ENCODE measurements at places on chromosomes 4 and X.

DNA sequence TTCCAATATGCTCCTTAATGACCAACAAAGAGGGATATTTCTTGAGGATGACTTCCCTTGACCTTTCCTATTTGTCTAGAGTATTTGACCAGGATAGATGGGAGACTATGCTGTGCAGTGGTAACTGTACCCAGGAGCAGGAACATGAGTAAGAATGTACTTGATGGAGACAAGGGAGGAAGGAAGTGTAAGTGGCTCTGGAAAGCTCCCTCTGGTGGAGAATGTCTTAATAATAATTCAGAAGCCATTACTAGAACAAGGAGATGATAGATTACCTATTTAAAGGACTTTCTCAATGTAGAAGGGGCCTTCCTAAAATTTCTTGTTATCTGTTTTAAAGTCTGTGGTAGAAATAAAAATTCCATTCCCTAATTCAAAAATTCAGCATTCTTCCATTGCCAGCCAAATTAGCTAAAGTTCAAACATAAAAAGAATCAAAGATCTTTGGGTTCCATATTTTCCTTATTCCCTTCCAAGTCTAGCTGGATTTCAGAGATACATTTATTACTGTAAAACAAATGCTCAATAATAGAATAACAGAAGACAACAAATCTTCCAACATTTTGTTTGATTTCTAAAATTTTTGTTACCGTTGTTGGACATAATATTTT lies 83.8 kb downstream of the GRID2 start:
- DNase-seq = no peak

- DNase-seq = no peak
These were observed 578 bp upstream of the SEL1L3 start for GRCh38 chr4:25863347-25863784.

- DNase-seq = no peak
These were observed 24.8 kb downstream of the CDKN2AIP start for GRCh38 chr4:183469285-183469684.

DNA sequence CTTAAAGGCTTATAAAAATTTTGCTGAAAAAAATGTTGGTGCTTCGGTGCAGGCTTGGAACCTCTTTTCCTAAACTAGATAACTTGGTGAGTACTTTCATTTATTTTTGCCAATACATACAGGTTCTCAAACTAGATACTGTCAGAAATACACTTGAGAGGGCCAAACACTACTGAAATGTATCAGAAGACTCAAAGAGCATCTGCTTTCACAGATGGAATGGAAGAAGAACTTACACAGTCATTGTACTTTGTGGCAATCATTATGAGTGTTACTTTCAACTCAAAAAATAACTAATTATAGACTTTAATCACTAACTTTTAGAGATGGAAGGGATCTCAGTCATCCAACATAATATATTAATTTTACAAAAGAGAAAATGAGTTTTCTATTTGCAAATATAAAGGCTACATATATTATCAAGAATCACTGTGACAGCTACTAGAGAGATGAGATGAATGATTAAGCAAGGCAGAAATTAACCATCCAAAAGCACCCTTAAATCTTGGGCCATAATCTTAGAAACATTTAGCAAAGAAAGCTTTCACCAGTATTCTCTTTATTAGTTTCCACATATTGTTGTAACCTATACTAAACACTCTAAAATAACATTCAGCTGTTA lies 1.0 kb downstream of the ENAM start:
- DNase-seq = no peak

DNA sequence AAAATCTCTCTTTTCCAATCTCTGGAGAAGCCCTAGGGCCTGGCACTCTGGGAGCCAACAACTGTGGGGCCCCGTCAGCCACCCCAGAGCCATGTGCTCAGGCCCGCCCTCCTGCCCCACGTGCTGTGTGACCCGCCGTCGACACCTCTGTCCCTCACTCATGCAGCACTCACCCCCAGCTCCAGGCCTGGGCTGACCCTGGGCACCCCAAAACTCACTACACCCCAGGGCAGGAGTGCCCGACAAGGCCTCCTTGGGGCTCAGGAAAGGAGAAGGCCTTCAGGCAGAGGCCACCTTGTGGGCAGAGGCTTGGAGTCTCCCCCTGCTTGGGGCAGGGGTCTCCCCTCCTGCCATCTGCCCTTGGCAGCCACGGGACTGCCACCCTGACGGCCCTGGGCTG lies 5.7 kb downstream of the MYL5 start:
- no peak for DNase-seq

Measured in stimulated activated CD8-positive, alpha-beta memory T cell treated with anti-CD3 and anti-CD28 coated beads, Interleukin-2, amount 100 ng/mL, for 1 hour (primary cell).